IPS-NIHi11 (cell line): ENCODE measurements at places on chromosomes 11 and 22.

GRCh38 chr11:85918910-85919794 is 64.0 kb downstream of the CCDC83 start:
- no peak for DNase-seq

DNA sequence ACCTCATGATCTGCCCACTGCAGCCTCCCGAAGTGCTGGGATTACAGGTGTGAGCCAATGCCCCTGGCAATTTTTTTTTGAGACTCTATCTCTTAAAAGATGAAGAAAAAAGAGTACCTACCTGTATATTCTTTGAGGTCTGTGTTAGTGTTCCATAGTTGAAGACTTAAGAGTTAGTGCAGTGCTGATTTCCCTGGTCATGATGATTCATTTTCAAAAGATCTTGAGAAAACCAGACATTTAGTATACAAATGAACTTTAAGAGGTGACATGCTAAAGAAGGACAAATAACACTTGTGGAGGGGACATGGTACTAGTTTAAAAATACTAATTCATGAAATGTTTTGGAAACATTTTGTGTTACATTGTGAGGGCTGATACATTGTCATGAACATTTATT is 17.7 kb downstream of the CBL start:
- no peak for DNase-seq

- no peak for DNase-seq
Measured at GRCh38 chr22:50726643-50727340, 11.2 kb upstream of the ACR start.

GRCh38 chr11:42315267-42315666 is 855.8 kb upstream of the LRRC4C start:
- no peak for DNase-seq

- no peak for DNase-seq
Measured at GRCh38 chr11:4087551-4087950, 7.0 kb upstream of the RRM1 start.

GRCh38 chr11:65851083-65851579 is 6.8 kb downstream of the CFL1 start:
- DNase-seq, result peak; percentile 85

DNA sequence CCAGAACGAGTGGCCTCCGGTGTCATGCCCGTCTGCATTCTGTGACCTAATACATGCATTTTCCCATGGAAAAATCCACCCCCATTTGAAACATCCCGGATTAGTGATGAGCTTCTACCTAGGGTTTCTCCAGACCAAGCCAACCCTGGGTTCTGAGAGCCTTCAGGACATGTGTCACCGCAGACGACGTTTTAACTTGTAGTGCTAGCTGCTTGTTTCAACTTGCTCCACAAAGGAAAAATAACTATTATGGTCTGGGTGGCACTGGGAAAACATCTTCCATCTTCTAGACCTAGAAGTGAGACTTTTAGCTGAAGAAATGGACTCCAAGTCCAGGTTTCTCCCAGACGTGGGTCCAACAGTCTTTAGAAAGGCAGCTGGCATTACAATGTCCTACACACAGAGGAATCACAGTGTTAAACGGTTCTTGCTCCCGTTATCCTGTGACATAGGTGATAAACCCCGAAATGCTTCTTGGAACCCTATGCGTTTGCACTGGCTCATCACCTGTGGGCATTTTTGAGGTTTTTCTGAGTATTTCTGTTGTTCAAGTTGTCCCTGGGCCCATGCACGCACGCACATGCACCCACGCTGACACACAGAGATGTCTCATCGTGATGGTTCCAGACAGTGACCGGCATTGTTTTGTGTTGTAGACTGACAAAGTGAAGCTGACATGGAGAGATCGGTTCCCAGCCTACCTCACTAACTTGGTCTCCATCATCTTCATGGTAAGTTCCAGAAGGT is 46.6 kb upstream of the FADD start:
- no peak for DNase-seq

GRCh38 chr22:23856721-23857605 is 712 bp upstream of the SLC2A11 start:
- DNase-seq, result peak; percentile 37

DNA sequence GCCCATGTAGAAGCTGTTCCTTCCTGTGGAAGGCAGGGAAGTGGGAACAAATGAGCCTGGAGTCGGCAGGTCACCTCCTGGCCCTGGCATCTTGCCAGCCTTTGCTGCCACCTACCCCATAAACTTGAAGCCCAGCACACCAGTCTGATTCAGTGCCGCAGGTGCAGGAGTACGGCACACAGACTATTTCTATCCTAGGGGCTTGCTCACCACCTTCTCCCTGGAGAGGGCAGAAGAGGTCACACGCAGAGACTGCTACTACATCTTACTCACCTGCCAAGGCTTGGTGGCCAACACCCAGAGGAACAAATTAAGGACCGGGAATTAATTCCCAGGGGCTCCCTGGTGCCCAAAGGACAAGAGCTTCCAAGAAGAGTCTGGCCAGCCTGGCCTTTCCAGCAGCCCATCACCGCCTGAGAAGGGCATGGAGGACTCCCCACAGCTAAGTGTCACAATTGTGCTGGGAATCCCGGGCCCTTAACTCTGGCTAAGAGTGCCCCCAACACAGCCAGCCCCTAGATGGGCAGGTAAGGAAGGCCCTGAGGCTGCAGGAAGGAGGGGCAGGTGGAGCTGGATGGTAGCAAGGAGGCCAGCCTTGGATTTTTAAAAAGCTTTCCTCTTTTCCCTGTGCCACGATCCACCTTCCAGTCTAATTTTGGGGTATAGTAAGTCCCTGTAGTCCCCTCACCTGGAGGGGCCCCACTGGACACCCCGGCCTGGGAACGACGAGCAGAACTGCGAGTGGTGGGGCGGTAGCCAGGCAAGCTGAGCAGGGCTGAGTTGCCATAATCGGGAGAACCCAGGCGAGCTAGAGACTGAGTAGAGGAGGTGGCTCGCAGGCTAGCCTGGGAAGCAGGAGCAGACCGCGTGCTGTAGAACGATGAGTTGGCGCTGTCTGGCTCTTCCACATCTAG is 6.9 kb downstream of the IL18BP start:
- no peak for DNase-seq

DNA sequence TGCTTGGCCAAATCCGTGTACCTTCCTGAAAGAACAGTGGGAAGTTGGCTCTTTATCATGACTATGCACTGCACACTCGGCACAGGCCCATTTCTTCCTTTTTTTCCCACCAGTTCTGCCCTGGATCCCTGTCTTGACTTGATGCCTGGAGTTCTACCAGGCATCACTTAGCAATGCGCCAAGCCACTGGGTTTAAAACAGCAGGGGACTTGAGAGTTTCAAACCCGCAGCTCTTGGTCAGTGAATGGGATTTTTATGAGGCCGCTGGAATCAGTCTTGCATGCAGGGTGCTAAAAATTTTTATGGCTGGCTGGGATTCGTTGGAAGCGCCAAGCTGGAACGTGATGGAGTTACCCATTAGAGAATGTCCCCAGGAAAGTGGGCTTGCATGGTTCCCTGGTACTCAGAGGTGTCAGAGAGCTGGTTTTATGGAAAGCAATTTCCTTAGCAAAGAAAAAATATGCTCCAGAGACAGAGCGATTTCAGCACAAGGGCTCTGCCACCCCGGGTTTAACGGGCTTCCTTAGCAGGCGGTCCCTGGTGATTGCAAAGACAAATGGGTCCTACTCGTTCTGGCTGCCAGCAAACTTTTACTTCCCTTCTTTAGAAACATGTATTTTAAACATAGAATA is 432.9 kb downstream of the TENM4 start:
- DNase-seq, result no peak

DNA sequence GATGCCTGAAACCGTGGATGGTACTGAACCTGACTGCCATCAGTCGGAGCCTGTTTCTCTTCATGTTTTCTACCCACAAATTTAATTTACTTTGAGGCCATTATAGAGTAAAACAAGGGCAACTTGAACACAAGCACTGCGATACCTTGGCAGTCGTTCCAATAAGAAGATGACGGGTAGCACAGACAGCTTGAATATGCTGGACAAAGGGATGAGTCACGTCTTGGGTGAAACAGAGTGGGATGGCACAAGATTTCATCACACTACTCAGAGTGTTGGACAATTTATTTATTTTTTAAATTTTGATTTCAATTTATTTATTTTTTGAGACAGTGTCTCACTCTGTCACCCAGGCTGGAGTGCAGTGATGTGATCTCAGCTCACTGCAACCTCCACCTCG is 5.7 kb downstream of the DIXDC1 start:
- no peak for DNase-seq

DNA sequence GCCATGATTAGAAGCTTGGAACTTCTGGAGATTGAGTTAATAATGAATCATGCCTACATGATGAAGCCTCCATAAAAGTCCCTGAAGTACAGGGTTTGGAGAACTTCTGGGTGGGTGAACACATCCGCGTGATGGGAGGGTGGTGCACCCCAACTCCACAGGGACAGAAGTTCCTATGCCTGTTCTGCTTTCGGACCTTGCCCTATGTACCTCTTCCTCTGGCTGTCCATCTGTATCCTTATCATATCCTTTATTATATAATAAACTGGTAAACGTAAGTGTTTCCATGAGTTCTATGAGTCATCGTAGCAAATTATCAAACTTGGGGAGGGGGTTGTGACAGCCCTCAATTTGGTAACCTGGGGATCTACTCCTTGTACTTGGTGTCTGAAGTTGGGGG is 60.2 kb downstream of the ADM start:
- no peak for DNase-seq

- DNase-seq, result no peak
Measured at GRCh38 chr22:40212121-40212520, 34.4 kb downstream of the TNRC6B start.

DNA sequence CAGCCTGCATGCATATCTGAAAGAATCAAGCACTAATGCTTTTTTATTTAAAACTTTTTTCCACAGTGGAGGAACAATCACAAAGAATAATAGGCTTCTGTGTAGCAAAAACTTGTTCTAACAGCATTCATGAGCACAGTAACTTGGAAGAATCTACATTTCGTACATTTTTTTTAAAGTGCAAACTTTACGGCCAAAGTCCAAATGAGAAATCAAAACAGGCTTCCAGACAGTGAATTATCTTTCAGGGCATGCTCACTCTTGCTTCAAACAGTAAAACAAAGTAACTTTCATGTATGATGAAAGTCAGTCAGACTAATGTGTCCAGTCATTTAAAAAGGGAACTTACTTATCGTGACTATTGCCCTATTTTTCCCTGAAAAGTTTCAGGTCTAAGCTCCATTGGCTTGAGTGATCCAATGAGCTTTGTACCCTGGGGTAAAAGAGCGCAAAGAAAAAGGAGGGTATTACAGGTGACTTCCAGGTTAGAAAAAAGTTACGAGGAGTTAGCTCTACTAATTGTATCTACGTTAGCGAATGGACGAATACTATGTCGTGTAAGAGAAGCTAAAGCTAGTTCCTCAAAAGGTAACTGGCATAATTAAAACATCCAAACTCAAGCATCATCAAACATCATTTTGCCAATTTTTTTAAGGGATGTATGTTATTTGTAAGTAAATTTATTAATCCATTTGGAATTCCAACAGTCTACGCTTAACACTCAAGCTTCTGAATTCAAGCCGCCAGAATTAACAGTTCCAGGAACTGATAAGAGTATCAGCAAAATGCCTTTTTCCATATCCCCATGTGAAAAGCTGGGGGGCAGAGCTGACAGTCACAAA is 1.7 kb downstream of the PICALM start:
- DNase-seq, result no peak

DNA sequence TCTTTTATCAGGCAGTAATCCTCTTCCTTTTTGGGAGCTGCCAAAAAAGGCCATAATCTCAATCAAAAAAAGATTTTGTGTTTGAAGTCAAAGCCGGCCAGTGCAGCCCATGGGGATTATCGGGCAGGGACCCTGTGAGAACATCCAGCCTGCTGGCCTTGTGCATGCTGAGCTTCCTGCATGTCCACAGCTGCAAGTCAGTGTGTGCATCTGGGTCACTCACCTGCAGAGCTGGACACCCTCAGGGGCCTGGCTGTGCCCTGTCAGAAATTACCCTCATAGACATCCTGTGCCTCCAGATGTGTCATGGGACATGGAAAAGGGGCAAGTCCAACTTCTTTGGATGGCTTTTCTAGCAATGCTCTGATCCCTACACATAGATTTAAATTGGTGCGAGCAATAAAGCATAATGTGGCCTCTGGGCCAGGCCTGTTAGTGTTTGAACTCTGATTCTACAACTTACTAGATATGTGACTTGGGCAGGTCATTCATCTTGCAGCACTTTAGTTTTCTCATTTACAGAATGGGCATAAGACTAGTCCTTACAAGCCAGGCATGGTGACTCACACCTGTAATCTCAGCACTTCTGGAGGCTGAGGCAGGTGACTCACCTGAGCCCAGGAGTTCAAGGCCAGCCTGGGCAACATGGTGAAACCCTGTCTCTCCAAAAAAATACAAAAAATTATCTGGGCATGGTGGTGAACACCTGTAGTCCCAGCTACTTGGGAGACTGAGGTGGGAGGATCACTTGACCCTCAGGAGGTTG is 81.6 kb upstream of the LARGE1 start:
- no peak for DNase-seq

DNA sequence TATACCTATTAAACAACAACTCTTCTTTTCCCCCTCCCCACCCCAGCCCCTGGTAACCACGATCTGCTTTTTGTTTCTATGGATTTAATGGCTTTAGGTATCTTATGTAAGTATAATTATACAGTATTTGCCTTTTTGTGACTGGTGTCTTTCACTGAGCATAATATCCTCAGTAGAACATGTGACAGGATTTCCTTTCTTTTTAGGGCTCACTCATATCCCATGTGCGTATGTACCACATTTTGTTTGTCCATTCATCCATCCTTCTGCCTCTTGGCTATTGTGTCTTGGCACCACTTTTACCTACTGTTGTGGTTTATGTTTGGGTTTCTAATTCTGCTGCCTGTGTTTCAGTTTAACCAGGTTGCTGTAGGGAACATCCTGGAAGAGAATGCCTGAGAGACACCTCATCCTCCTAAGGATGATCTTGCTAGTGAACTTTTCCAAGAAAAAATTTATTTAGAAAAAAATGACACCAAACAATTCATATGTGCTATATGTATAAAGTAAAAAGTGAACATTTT is 77.6 kb upstream of the SESN3 start:
- DNase-seq, result no peak

- DNase-seq, result no peak
Measured at GRCh38 chr11:83302151-83302550, 16.0 kb upstream of the CCDC90B start.

GRCh38 chr22:42885446-42885845 is 28.4 kb upstream of the ARFGAP3 start:
- DNase-seq, result no peak

GRCh38 chr22:35590634-35591295 is 26.4 kb downstream of the MB start:
- DNase-seq, result no peak

- DNase-seq, result no peak
Measured at GRCh38 chr22:27574651-27575050, 226.9 kb downstream of the MN1 start.

DNA sequence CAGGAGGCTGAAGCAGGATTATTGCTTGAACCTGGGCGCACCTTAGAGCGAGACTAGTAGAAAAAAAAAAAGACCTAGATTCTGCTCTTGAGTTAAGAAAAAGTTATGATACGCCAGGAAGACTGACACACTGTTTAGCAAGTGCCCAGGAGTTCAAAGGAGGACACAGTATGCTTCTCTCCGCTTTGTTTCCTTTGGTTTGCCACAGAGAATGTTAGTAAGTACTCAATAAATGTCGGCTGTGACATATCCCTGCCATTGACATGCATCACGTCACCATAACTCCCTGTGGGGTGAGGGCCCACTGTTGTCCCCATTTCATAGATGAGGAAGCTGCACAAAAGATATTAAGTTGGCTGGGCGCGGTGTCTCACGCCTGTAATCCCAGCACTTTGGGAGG is 7.1 kb downstream of the SPTBN2 start:
- DNase-seq, result no peak
